ENCODE measurements at places on chromosomes 3 and 15.

- DNase-seq = no peak
Observed at GRCh38 chr15:64110950-64111678, 15.3 kb downstream of the SNX1 start.

DNA sequence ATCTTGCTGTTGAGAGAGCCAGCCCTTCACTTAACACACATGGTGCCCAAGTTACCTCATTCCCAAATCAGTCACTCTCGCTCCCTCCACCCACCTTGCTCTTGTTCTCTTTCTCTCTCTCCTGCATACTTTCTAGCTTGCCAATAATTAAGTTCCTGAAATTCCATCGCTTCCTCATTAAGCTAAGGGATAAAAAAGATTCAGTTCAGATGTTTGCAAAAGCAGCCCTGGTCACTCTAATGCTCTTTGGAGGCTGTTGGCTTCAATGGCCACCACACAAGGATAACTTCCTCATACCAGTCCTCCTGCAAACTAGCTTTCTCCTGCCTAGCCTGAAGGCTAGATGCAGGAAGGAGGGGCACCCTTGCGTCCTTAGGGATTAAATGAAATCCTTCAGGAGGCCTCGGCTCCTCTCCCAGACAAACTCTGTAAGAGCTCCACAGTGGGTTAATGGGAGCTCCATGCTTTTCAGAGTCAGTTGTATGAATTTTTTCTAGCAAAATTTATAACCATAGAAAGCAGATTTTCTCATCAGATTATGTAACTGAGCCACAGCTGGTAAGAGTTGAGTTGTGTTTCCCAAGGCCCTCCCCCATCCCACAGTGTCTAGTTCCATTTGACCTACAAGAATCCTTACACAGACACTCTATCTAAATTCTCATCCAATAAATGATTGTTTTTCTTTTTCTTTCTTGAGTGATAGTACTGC lies 176.6 kb upstream of the TRIM42 start:
- no peak for DNase-seq

GRCh38 chr3:138921316-138922292 lies 25.3 kb downstream of the FOXL2 start:
- DNase-seq = no peak

GRCh38 chr3:4831580-4831950 lies 147.7 kb upstream of the BHLHE40 start:
- DNase-seq = peak; percentile 68

GRCh38 chr3:124621498-124621897 lies 108.8 kb upstream of the UMPS start:
- DNase-seq = no peak

- no peak for DNase-seq
Observed at GRCh38 chr15:87959080-87959479, 297.5 kb downstream of the NTRK3 start.

DNA sequence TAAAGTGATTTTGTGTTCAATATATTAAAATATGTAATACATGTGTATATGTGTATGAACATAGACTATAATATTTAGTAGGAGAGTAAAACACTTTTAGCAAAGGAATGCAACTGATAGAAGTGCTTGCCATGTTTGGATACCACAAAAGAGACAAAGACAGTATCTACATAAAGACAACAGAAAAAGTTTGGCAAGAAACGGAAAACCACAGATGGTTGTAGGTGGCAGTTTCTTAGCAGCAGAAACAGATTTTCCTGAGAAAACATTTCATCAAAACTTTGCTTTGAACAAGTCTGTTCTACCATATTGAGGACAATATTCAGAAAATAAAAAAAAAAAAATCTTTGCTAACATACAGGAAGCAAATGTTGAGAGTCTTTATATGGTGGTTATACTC lies 1560.4 kb upstream of the GBE1 start:
- no peak for DNase-seq

DNA sequence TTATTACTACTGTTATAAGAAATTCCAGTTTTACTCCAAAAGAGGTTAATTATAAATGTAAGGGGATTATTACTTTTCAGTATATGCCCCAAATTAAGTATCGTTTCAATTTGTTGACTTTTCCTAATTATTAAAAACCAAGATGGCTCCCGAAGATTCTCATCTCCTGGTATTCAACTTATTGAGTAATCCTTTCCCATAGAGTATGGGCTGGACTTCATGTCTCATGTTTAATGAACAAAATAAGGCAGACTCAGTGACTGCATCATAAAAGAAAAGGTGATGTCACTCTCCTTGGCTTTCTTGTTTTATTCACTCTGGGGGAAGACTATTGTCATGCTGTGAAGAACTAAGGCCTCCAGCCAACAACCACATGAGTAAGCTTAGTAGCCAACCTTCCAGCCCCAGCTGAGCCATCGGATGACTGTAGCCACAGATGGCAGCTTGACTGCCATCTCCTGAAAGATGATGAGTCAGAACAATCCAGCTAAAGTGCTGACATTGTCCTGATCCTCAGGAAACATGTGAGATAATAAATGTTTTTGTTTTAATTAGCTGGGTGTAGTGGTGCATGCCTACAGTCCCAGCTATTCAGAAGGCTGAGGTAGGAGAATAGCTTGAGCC lies 17.3 kb downstream of the IGF2BP2 start:
- no peak for DNase-seq

- no peak for DNase-seq
Observed at GRCh38 chr3:144482876-144483275, 511.3 kb downstream of the DIPK2A start.

DNA sequence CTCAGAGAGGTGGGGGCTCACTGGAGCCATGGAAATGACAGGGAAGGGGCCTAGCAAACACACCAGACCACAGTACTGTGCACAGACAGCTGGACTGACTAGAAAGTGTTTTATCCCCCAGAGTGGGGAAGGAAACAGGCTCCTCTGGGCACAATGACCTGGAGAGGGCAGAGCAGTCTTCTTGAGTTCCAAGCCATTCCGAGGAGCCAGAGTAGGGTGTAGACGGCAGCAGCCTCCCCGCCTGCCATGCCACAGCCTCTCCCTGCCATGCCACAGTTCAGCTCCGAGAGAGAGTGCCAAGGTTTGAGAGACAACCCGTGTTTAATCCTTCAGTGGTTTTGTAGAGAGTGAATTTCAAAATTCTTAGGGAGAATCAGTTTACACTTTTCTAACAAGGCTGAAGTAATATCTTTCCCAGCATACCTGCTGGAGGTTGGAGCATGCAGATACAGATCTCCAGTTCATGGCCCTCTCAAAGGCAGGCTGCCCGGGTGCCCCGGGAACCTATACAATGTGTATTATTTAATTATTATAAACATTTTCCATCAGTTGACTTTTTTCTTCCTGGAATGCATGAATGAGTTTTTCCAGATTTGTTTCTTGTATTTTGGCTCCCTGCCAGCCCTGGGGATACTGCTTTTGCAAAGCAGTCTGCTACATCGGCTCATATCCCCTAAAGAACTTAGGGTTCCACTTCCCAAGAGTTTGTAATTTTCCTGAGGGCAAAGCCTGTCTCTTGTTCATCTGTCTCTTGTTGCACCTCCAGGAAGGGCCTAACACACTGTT lies 3.2 kb downstream of the PODXL2 start:
- DNase-seq = no peak

GRCh38 chr3:81395739-81396513 lies 365.5 kb downstream of the GBE1 start:
- DNase-seq = no peak

DNA sequence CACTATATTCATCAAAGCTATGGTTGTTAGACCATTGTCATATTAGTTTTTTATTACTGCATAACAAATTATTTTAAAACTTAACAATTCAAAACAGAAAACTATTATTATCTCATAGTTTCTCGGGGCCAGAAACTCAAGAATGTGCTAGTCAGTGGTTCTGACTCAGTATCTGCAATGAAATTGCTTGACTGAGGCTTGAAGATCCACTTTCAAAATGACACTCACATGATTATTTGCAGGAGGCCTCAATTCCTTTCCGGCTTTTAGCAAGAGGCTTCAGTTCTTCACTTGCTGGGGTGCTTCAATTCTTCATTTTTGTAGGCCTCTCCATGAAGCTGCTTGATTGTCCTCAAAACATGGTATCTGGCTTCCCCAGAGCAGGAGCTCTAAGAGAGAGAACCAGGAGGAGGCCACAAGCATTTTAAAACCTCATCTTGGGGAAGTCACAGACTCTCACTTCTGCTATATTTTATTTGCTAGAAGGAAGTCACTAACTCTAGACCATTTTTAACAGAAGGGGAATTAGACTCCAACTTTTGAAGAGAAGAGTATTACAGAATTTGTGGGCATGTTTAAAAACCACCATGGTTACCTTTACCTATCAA lies 383.7 kb downstream of the MFSD1 start:
- no peak for DNase-seq

- no peak for DNase-seq
Observed at GRCh38 chr3:193805448-193805847, 212.4 kb downstream of the OPA1 start.

GRCh38 chr3:149702691-149703441 lies 45.0 kb upstream of the WWTR1 start:
- no peak for DNase-seq

DNA sequence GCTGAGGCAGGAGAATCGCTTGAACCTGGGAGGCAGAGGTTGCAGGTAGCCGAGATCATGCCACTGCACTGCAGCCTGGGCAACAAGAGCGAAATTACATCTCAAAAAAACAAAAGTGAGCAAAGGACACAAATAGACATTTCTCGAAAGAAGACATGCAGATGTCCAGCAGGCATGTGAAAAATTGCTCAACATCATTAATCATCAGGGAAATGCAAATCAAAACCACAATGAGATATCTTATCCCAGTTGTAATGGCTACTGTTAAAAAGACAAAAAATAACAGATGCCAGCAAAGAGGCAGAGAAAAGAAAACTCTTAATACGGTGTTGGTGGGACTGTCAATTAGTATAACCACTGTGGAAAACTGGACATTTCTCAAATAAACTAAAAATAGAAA lies 20.9 kb downstream of the ASB7 start:
- DNase-seq = no peak

GRCh38 chr15:73905225-73905827 lies 20.9 kb upstream of the LOXL1 start:
- no peak for DNase-seq

- DNase-seq = no peak
Observed at GRCh38 chr3:79979990-79980389, 212.2 kb upstream of the ROBO1 start.

GRCh38 chr3:42502429-42503250 lies at the start of gene VIPR1:
Gene VIPR1 (plus strand): TSS chr3:42502643. CDS start chr3:42502736, 93 bp downstream.
- peak; percentile 91 for DNase-seq

GRCh38 chr15:28903555-28903954 lies 17.8 kb downstream of the APBA2 start:
- DNase-seq = no peak

DNA sequence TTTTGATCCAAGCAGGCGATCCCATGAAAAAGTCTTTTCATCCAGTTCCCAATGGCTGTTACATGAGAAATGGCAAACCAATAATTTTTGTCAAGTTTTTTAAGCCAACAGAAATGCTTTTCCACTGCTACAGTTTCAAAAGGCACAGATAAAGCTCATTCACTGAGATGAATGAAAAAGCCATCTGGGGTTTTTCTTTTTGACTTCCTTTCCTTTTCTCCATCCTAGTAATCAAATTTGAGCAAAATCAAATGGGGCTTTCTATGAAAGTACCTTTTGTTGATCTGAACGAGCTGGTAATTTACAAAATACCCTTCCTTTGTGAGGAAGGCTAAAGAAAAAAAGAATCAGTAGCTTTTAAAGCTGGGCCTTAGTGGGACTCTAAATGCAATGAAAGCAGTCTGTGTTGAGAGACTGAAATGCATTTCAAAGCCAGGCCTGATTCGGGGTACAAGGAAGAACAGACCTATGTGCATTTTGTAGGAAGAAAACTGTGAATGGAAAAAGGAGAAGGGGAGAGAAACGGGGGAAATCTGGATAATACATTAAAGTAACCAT lies 185.2 kb upstream of the DNAJC19 start:
- no peak for DNase-seq

Data from activated CD8-positive, alpha-beta T cell treated with anti-CD3 and anti-CD28 coated beads, Interleukin-2, amount 10 ng/mL, durations not matched to agents 7 days and 5 days (primary cell).